Stimulated activated naive CD8-positive, alpha-beta T cell treated with anti-CD3 and anti-CD28 coated beads, Interleukin-15, Interleukin-2, amounts not matched to agents 100 U/mL and 50 U/mL, for 24 hours (primary cell): ENCODE measurements at places on chromosomes 16 and 17.

GRCh38 chr16:84514295-84514873 lies 9.9 kb upstream of the MEAK7 start:
- peak; percentile 39 for DNase-seq

- DNase-seq = no peak
Measured at GRCh38 chr17:55456307-55457240, 34.9 kb upstream of the MMD start.

DNA sequence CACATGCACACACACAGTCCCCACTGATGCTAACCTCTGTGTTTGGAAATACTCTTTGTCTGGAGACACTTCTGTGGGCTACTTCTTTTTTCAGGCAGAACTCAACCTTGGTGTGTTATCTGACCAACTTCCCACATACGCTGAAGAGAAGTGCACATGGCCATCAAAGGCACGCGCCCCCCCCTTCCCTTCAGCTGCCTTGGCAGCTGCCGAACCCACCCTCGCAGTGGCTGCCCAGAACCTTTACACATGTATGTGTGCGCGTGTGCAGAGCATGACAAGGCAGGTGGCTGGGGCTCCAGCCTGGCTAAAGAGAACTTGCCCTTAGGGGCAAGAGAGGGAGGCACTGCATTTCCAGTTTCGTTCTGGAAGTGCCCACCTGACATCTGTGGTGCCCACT lies 3.9 kb downstream of the RAPGEFL1 start:
- DNase-seq = no peak

- DNase-seq = no peak
Measured at GRCh38 chr16:11291091-11291703, 10.1 kb upstream of the PRM1 start.

- no peak for DNase-seq
Measured at GRCh38 chr16:24990803-24991202, 24.4 kb downstream of the ARHGAP17 start.

DNA sequence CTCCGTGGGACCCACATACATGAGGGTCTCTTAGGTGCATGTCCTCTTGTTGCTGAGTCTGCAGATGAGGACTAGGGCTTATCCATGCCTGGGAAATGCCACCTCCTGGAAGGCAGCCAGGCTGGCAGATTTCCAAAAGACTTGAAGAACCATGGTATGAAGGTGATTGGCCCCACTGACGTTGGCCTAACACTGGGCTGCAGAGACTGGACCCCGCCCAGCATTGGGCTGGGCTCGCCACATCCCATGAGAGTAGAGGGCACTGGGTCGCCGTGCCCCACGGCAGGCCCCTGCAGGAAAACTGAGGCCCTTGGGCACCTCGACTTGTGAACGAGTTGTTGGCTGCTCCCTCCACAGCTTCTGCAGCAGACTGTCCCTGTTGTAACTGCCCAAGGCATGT lies 38.2 kb upstream of the IL21R start:
- no peak for DNase-seq

DNA sequence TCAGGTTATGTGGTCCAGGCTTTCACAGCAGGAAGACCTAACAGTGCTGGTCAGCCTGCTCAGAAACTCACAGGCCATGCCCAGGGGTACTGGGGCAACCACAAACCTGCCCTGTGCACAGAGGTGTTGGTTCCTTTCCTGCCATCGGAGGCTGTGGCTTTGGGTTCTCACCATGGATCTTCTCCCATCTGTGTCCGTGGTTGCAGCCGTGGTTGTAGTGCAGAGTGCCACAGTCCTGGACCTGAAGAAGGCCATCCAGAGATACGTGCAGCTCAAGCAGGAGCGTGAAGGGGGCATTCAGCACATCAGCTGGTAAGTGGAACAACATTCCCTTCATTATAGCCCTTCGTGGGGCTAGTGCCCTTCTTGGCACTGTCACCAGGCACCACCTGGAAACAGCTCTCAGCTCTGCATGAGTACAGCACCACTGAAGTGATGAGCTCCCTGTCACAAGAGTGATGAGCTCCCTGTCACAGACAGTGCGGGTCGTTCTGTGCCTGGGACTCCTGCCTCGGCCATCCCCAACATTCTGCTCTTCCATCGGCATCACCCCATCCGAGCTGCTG lies 2.0 kb downstream of the SNRNP25 start:
- no peak for DNase-seq

GRCh38 chr16:70661918-70662641 lies 15.7 kb downstream of the IL34 start:
- DNase-seq = no peak
